ENCODE measurements at places on chromosomes 1 and 21.

GRCh38 chr1:234727018-234727940 is 117.3 kb upstream of the IRF2BP2 start:
- peak; percentile 65 for DNase-seq

DNA sequence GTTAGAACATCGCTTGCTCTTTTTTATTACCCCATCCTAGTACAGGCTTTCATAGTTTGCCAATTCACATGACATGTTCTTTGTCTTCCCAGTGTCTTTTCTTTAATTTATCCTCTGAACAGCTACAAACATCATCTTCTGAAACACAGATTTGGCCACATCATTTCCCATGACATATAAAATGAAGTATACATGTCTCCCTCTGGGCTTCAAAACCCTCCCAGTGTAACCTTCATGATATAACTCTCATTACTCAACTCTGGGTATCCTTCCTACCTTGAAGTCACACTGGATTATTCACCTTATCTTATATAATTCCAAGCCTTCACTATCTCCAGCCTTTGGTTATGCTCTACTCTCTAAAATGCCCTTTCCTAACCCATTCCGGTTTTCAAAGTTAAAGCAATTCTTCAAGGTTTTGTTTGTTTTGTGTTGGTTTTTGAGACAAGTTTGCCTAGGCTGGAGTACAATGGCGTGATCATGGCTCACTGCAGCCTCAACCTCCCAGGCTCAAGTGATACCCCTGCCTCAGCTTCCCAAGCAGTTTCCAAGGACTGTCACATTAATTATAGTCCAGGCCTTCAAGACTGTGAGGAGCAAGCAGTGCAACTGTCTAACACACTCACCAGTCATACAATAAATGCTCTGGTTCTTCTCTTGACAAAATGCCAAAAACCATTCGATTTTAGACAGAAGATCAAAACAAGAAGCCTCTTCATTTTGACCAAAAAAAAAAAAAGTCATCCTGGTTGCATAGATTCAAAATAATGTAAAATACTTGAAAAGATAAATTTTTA is 5.8 kb downstream of the RGS1 start:
- no peak for DNase-seq

DNA sequence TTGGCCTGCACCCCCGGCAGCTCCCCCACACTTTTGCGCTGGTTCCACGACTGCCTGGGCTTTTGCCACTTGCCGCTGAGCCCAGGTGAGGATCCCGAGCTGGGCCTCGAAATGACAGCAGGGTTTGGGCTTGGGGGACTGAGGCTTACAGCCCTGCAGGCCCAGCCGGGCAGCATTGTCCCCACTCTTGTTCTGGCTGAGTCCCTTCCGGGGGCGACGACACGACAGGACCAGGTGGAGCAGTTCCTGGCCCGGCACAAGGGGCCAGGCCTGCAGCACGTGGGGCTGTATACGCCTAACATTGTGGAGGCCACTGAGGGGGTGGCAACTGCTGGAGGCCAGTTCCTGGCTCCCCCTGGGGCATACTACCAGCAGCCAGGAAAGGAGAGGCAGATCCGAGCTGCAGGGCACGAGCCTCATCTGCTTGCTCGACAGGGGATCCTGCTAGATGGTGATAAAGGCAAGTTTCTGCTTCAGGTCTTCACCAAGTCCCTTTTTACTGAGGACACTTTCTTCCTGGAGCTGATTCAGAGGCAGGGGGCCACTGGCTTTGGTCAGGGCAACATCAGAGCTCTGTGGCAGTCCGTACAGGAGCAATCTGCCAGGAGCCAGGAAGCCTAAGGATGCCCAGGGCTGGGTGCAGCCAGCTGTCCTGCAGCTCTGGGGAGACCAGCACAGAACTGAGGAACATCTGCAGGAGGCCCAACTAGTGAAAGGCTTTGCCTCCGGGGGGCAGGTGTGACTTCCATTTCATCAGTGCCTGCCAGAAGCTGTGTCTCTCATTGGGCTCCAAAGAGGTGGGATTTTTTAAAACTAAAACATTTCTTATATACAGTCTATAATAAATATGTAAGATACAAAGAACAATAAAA is 1.2 kb downstream of the HPDL start:
- DNase-seq: no peak

GRCh38 chr1:50697440-50698421 is 262.3 kb downstream of the FAF1 start:
- DNase-seq: no peak

DNA sequence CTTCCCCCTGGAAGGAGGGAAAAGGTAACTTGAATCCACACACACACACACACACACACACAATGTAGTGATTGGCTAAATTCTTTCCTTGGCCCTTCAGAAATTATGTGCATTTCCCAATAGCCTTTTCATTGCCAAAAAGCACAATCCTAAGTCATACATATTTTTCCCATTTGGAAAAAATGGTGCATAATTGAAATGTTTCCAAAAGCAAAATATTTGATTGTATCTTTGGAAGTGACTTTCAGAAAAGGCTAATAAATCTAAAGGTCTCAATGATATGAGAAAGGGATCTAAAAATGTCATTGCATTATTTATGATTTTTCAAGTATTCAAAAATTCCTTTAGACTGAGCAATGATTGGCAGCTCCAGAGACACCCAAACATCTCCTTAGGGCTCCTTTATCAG is 43.5 kb upstream of the NEK7 start:
- no peak for DNase-seq

DNA sequence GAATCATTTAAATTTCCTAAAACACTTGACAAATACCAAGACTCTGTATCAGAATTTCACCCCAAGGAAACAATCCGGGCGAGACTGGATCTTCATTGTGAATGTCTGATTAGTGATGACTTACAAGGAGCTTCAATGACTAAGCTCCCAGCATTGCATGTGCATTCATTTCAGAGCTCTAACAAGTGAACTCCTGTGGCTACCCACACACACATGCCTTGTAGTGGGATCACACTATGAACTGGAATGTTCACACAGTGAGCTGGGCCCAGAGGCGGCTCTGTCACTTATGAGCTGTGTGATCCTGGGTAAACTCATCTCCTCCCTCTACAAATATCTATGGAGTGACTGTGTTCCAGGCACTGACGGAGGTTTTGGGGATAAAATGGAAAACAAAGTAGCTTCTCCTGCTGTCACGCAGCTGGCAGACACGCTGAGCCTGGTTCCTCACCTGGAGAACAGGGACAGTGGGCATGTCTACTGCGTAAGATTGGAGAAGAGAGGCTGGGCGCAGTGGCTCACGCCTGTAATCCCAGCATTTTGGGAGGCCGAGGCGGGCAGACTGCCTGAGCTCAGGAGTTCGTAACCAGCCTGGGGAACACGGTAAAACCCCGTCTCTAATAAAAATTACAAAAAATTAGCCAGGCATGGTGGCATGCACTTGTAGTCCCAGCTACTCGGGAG is 56.9 kb downstream of the CLSTN1 start:
- DNase-seq: no peak

DNA sequence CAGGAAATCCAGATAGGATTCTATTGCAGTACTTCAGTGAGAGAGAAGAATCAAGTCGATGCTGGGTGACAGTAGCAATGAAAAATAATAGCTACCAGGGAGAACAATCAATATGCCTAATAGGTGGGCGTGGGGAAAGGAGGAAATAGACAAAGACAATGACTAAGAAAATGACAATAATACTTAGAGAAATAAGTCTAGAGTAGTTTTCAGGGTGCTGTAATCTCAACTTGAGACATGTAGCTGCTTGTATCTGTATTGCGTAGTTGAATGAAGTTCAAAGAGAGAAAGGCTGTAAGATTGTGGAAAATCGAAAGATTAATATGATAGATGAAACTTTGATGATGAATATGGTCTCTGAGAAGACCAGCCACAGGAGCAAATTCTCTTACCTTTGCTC is 2.6 kb downstream of the STXBP3 start:
- no peak for DNase-seq

DNA sequence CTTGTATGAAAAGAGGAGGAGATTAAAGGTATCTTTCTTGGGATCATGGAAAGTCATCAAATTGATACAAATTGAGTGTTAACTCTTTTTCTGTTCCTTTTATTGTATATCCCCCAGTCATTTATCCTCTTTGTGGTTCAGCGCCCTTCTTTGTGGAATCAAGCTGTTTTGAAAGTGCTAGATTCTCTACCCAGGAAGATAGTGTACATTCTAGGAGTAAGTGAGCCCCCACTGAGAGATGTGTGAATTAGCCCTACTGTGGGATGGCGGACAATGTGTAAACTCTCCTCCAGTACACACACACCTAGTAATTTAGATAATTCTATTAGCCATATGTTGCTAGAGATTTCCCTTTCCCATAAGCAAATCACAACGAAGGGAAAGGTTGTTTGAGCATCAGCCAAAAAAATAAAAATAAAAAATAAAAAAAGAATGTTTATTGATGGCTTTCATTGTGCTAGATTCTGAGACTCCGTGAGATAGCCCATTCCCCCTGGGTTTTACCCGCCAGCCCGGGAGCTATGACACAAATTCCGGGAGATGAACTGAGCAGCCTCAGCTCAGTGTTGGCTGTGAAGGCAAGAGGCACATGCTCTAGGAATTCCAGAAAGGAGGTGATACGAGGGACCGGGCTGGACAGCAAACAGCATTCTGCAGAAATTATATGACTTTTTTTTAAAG is 378.4 kb upstream of the RUNX1 start:
- DNase-seq: no peak

DNA sequence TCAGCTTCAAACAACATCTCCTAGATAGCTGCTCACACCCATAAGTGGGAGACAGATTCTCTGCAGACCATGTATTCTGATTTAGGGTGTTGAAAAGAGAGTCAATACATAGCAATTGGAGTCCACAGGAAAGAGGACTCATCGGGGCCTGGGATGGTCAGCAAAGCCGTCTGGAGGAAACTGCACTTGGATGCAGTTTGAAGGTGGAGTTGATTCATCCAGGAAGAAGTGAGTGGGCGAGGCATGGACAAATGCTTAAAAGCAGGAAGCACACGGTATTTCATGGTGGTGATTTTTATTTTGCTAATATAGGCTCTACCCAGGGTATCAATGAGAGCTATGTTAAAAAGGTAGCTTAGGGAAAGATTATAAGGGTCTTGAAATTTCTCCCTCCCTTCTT is 36.8 kb upstream of the DIRAS3 start:
- DNase-seq: no peak

GRCh38 chr1:148388260-148389026 is 94.7 kb downstream of the PPIAL4G start:
- DNase-seq: peak; percentile 50

GRCh38 chr1:18920931-18921330 is 18.6 kb upstream of the ALDH4A1 start:
- no peak for DNase-seq

- no peak for DNase-seq
Observed at GRCh38 chr1:57017717-57018116, 51.9 kb upstream of the C8B start.

GRCh38 chr1:113292603-113293255 is 97.6 kb upstream of the MAGI3 start:
- DNase-seq: no peak

DNA sequence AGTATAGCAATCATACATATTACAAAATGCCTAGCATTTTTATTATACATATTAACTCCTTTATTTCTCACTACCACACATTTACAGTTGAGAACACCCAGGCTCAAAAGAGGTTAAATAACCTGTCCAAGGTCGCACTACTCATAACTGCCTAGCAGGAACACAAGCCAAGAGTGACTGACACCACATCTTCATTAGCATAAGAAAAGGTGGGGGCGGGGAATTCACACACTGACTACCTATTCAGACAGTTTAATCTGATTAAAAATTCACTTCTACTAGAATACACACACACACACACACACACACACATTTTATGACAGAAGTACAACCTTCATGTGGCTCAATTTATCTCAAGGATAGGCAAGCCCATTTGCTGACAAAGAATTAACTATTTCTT is 77.8 kb upstream of the CACHD1 start:
- no peak for DNase-seq

- DNase-seq: no peak
Observed at GRCh38 chr1:25818569-25818968, 1.2 kb upstream of the MTFR1L start.

GRCh38 chr1:170356585-170356984 is 175.4 kb upstream of the GORAB start:
- no peak for DNase-seq

GRCh38 chr1:170674986-170675385 is 11.1 kb downstream of the PRRX1 start:
- DNase-seq: no peak

DNA sequence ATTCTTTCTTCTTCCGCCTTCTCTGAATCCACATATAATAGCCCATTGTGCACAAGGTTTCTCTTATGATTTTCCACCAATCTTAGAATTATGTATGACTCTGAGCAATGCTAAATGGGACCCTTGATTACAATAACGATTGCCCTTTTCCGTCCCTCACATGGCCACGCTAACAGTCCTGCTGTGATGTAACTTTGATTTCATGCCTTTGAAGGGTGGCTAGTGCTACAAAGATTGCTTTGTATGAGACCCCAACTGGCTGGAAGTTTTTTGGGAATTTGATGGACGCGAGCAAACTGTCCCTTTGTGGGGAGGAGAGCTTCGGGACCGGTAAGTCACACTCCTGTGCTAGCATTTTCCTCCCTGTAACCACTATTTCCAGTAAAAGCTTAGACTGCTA is 45.3 kb downstream of the PGM1 start:
- no peak for DNase-seq

DNA sequence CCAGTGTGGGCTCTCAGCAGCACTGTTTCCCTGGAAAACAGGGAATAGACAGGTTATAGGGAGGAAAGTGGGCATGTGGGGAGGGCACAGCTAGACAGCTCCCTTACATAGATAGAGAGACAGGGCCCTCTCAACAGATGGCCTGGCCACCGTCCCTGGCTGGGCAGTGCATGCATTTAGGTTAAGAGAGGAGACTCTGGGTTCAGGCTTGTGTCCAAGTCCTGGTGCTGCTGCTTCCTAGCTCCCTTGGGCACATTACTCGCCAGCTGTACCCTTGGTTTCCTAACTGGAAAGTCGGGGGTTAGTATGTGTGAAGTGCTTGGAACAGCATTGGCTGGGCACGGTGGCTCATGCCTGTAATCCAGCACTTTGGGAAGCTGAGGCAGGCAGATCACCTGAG is 9.1 kb downstream of the PLOD1 start:
- no peak for DNase-seq

DNA sequence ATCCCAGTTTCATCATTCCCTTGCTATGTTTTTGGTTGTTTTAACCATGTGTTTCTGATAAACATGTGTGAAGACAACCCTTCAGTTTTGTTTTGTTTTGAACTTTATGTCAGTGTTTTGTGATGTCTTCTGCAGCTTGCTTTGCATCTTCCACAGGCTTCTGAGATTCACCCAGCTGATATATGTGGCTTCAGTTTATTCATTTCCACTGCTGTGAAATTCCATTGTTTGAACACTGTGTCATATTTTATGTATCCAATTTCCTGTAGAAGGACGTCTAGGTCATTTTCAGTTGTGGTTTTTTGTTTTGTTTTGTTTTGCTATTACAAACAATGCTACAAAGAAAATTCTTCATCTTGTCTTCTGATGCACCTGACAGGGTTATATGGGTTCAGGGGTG is 27.2 kb upstream of the SLC26A9 start:
- no peak for DNase-seq

- DNase-seq: no peak
Observed at GRCh38 chr1:30763651-30764248, 6.2 kb upstream of the LAPTM5 start.
